Activated CD8-positive, alpha-beta memory T cell treated with anti-CD3 and anti-CD28 coated beads, Interleukin-2, amount 10 ng/mL, durations not matched to agents 7 days and 5 days (primary cell): ENCODE measurements at places on chromosomes 11 and 22. TPM values are rescaled to one million over a fixed set of nuclear protein-coding genes. Genes with fewer than 3 reads are reported as not detected.

DNA sequence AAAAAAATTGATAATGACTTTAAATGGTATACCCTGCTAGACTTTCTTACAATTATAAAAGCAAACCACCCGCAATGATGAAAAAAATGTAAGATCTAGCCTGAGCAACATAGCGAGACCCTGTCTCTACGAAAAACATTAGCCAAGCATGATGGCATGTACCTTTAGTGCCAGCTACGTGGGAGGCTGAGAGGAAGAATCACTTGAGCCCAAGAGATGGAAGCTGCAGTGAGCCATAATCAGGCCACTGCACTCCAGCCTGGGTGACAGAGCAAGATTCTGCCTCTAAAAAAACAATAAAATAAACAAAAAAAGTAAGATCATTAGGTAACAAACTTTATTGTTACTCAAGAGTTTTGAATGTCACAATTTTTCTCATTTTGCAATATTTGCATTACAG lies 39.2 kb downstream of the KMT5B start:
- DNase-seq = no peak
- no peaks in the 10 kb centered on the region for H3K4me1 ChIP-seq
- H3K36me3 ChIP-seq = peaks cover 8% of the 10 kb centered on the region
- no peak overlapping the region for H3K27ac ChIP-seq
- H3K27me3 ChIP-seq = no peaks in the 10 kb centered on the region
- H3K4me3 ChIP-seq = no peak overlapping the region

GRCh38 chr22:25930083-25930482 lies 188.1 kb downstream of the MYO18B start:
- H3K27me3 ChIP-seq = peaks cover 4% of the 10 kb centered on the region
- DNase-seq = no peak
- H3K4me3 ChIP-seq = no peak overlapping the region
- peaks cover 2% of the 10 kb centered on the region for H3K36me3 ChIP-seq

GRCh38 chr22:37912171-37912570 lies 6.1 kb downstream of the MICALL1 start:
- H3K4me3 ChIP-seq = no peak overlapping the region
- H3K27me3 ChIP-seq = no peaks in the 10 kb centered on the region
- no peak for DNase-seq
- no peaks in the 10 kb centered on the region for H3K36me3 ChIP-seq
- H3K4me1 ChIP-seq = peaks cover 8% of the 10 kb centered on the region

GRCh38 chr22:45678961-45679912 lies 7.6 kb downstream of the ATXN10 start:
- H3K4me3 ChIP-seq = no peak overlapping the region
- peaks cover 33% of the 10 kb centered on the region for H3K4me1 ChIP-seq
- DNase-seq = no peak
- no peaks in the 10 kb centered on the region for H3K27me3 ChIP-seq
- H3K36me3 ChIP-seq = peaks cover 14% of the 10 kb centered on the region

Gene PCNX3
- 57.1 TPM for total RNA-seq

- no peak overlapping the region for H3K27ac ChIP-seq
- peaks cover 4% of the 10 kb centered on the region for H3K36me3 ChIP-seq
- no peak for DNase-seq
- H3K27me3 ChIP-seq = no peaks in the 10 kb centered on the region
- H3K4me3 ChIP-seq = no peak overlapping the region
Measured at GRCh38 chr11:128354476-128354875, 232.9 kb downstream of the ETS1 start.

- peaks cover 2% of the 10 kb centered on the region for H3K4me1 ChIP-seq
- no peak overlapping the region for H3K27ac ChIP-seq
- no peaks in the 10 kb centered on the region for H3K27me3 ChIP-seq
- peaks cover 2% of the 10 kb centered on the region for H3K36me3 ChIP-seq
Measured at GRCh38 chr22:23684561-23685031, 6.2 kb upstream of the RGL4 start.

Gene SLC6A5
- not detected for total RNA-seq

Gene POU2AF1
- 7.4 TPM for total RNA-seq

Gene MRGPRX2
- total RNA-seq = not detected

GRCh38 chr11:48170241-48171233 lies 46.1 kb upstream of the OR4B1 start:
- H3K4me1 ChIP-seq = peaks cover 18% of the 10 kb centered on the region
- no peak for DNase-seq
- H3K27me3 ChIP-seq = no peaks in the 10 kb centered on the region
- H3K36me3 ChIP-seq = peaks cover 22% of the 10 kb centered on the region
- no peak overlapping the region for H3K4me3 ChIP-seq

DNA sequence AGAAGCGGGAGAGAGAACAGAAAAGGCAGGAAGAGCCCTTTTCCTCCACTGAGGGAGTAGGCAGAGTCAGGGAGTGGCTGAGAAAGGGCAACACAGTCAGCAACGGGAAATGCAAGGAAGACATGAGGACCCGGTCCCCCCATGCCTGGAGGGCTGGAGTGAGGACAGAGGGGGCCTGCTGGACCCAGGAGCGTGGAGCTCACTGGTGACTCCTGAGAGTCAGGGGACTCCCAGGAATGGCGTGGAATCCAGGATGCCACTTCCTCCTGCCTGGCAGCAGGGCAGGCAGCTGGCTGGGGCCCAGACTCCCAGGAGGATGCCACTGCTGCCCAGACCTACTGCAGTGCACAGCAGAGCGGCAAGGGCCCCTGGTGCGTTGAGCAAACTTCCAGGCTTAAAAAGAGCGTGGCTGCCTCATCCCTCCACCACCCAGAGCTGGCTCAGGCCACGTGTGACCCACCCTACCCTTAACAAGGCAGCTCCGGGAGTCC lies 11.3 kb downstream of the C11orf21 start:
- no peak overlapping the region for H3K4me3 ChIP-seq
- no peak for DNase-seq
- peaks cover 2% of the 10 kb centered on the region for H3K4me1 ChIP-seq
- no peak overlapping the region for H3K27ac ChIP-seq
- H3K36me3 ChIP-seq = no peaks in the 10 kb centered on the region
- H3K27me3 ChIP-seq = peaks cover 6% of the 10 kb centered on the region

Gene MUC5AC
- total RNA-seq = not detected

DNA sequence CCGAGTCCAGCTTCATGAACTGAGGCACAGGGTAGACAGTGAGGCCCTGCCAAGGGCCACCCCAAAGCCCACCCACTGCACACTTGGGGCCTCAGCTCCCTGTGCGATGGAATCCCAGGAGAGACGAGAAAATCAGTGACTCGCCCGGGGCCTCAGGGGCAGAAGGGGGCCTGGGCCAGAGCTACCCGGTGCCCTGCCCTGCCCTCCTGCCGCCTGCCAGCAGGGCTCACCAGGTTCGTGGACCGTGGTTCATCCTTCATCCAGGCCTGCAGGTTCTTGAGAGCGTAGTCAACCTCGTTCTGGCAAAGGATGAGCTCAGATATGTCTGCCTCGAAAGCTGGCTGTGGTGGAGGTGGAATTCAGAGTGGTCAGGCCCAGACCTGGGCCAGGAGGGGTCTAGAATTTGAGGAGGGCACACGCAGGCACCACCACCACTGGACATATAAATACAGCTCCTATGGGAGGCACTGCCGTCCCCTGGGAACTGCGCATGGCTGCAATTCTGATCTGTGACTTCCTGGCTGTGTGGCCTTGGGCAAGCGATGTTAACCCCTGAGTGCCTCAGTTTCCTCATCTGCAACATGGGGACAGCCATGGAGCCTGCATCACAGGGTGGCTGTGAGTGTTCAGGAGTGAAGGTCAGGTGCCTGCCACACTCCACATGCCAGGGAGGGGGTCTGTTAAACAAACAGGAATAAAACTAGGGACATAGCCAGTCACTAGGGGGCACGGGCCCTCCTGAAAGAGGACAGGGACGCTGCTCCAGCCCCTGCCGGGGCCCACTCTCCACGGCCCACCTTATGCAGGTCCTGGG lies 7.5 kb downstream of the ALDH3B2 start:
- H3K36me3 ChIP-seq = no peaks in the 10 kb centered on the region
- H3K4me1 ChIP-seq = no peaks in the 10 kb centered on the region
- H3K27ac ChIP-seq = no peak overlapping the region
- DNase-seq = no peak
- no peak overlapping the region for H3K4me3 ChIP-seq

GRCh38 chr22:40709752-40710413 lies 30.6 kb downstream of the MCHR1 start:
- DNase-seq = no peak
- H3K27me3 ChIP-seq = peaks cover 9% of the 10 kb centered on the region
- peaks cover 20% of the 10 kb centered on the region for H3K4me1 ChIP-seq
- H3K27ac ChIP-seq = peak overlapping the region; percentile 60

DNA sequence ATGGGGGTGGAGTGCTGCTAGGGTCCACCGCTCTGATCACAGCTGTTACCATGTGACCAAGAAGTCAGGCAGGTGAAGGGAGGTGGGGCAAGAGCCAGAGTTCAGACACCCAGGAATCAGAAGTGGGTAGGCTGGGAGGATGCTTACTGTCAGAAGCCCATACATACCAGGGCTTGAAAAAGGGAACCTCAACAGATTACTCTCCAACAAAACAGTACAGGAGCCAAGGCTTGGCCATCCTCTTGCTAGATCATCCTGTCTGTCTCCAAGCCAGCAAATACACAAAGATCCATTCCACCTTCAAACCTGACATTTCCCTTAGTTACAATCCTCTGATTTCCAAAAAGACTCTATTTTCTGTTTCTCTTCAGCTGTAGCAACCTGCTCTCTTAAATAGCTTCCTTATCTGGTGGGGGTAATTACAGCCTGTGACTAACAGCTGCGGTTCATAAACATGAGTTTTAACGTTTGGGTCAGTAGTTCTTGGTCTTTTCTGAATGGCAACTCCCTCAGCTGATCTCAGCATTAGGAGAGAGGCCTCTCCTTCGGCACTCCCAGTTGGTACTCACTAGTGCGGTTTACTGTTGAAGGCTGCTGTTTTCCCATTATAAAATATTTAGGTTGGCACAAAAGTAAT lies 31.1 kb upstream of the WT1 start:
- H3K4me1 ChIP-seq = no peaks in the 10 kb centered on the region
- DNase-seq = no peak
- no peaks in the 10 kb centered on the region for H3K36me3 ChIP-seq
- no peaks in the 10 kb centered on the region for H3K27me3 ChIP-seq
- no peak overlapping the region for H3K4me3 ChIP-seq

GRCh38 chr22:49232319-49233067 lies 595.2 kb downstream of the BRD1 start:
- no peaks in the 10 kb centered on the region for H3K27me3 ChIP-seq
- no peak overlapping the region for H3K4me3 ChIP-seq
- H3K27ac ChIP-seq = no peak overlapping the region
- H3K36me3 ChIP-seq = no peaks in the 10 kb centered on the region

GRCh38 chr11:64379160-64379559 lies 20.2 kb downstream of the RPS6KA4 start:
- no peaks in the 10 kb centered on the region for H3K27me3 ChIP-seq
- DNase-seq = peak; percentile 33
- no peaks in the 10 kb centered on the region for H3K4me1 ChIP-seq
- H3K36me3 ChIP-seq = no peaks in the 10 kb centered on the region

- H3K4me1 ChIP-seq = no peaks in the 10 kb centered on the region
- H3K36me3 ChIP-seq = no peaks in the 10 kb centered on the region
- no peak for DNase-seq
Measured at GRCh38 chr11:78741741-78742140, 167.1 kb upstream of the NARS2 start.

- no peaks in the 10 kb centered on the region for H3K4me1 ChIP-seq
- H3K27ac ChIP-seq = no peak overlapping the region
- no peaks in the 10 kb centered on the region for H3K27me3 ChIP-seq
- H3K36me3 ChIP-seq = peaks cover 53% of the 10 kb centered on the region
- DNase-seq = no peak
- H3K4me3 ChIP-seq = no peak overlapping the region
Measured at GRCh38 chr11:48116437-48117228, 100.0 kb upstream of the OR4B1 start.

GRCh38 chr11:68053117-68053516 lies 14.3 kb downstream of the TCIRG1 start:
- peaks cover 15% of the 10 kb centered on the region for H3K36me3 ChIP-seq
- DNase-seq = no peak

Gene CALCA
- not detected for total RNA-seq

GRCh38 chr22:47001288-47001687 lies 238.8 kb downstream of the TBC1D22A start:
- H3K27me3 ChIP-seq = no peaks in the 10 kb centered on the region
- H3K36me3 ChIP-seq = no peaks in the 10 kb centered on the region
- no peak for DNase-seq
- no peak overlapping the region for H3K4me3 ChIP-seq
- H3K4me1 ChIP-seq = peaks cover 12% of the 10 kb centered on the region

DNA sequence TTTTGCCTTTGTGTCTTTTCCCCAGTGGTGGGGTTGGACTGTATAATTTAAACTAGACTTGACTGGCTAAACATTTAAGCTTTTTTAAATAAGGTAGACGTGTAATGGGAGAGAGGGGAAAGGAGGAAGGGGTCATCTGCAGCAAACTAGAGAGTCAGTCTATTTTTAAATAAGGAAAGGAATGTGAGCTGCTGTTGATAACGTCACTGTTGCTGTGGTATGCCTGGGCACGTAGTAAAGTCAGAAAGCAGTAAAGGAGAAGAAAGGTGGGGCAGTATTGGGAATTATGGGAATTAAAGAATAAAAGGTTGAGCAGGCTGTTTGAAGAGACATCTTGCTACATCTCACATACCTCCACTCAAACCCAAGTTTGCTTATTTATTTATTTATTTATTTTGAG lies 80.4 kb upstream of the FSHB start:
- no peaks in the 10 kb centered on the region for H3K36me3 ChIP-seq
- no peak for DNase-seq
- H3K4me3 ChIP-seq = no peak overlapping the region
- no peak overlapping the region for H3K27ac ChIP-seq

DNA sequence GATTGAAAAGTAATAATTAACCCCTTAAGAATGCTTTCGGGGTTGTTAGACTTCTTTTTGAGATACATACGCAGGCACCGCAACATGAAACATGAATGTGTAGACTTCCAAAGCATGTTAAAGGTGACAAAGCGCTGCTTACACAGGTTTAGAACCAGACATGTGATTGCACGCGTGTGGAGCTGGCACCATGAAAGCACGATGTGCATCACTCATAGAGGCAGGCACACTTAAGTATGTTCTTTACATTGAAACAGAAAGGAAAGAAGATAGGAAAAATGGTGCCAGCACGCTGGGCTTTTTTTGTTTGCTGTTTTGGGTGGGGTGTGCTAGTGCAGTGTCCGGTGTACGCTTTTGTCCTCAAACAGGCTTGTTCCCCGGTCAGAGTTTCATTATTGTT lies 83.6 kb upstream of the PPARA start:
- DNase-seq = no peak
- H3K36me3 ChIP-seq = no peaks in the 10 kb centered on the region
- no peak overlapping the region for H3K27ac ChIP-seq
- peaks cover 16% of the 10 kb centered on the region for H3K4me1 ChIP-seq
- no peak overlapping the region for H3K4me3 ChIP-seq
- H3K27me3 ChIP-seq = peaks cover 25% of the 10 kb centered on the region

Gene RTN4R
- total RNA-seq = 2.5 TPM

GRCh38 chr11:1916986-1917522 lies 2.4 kb upstream of the TNNT3 start:
- peaks cover 4% of the 10 kb centered on the region for H3K27me3 ChIP-seq
- no peak for DNase-seq
- peaks cover 2% of the 10 kb centered on the region for H3K36me3 ChIP-seq
- H3K4me1 ChIP-seq = peaks cover 9% of the 10 kb centered on the region

Gene OR9G4
- not detected for total RNA-seq

GRCh38 chr11:91258876-91259275 lies 965.7 kb upstream of the FAT3 start:
- H3K27ac ChIP-seq = no peak overlapping the region
- H3K27me3 ChIP-seq = no peaks in the 10 kb centered on the region
- no peak overlapping the region for H3K4me3 ChIP-seq
- no peak for DNase-seq
- H3K36me3 ChIP-seq = no peaks in the 10 kb centered on the region

Gene SLC22A6
- total RNA-seq = not detected

- no peak overlapping the region for H3K27ac ChIP-seq
- no peaks in the 10 kb centered on the region for H3K4me1 ChIP-seq
- DNase-seq = no peak
- H3K36me3 ChIP-seq = no peaks in the 10 kb centered on the region
- H3K4me3 ChIP-seq = no peak overlapping the region
- H3K27me3 ChIP-seq = no peaks in the 10 kb centered on the region
Measured at GRCh38 chr11:70931430-70931829, 320.9 kb downstream of the SHANK2 start.
